Activated effector memory CD4-positive, alpha-beta T cell treated with Interleukin-2 at 50 U/mL for 16 hours (primary cell): ENCODE measurements at places on chromosomes 12 and 14.

DNA sequence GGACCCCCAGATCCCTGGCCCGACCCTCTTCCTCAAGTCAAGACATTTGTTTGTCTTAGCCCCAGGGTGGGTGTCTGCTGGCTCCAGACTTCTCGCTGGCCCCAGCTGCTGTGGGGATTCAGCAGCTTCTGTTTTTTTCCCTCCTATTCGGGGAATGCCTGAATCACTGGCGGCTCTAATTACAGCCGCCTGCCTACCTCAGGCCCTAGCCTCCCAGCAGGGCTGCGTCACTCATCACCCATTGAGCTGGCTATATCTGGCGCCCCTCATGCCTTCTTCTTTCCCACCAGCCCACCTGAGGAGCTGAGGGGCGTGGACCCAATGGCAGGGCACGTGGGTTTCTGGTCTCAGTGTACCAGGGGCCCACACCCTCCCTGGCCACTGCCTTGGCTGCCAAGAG, 10.1 kb downstream of the KRT80 start:
- no peak for DNase-seq

DNA sequence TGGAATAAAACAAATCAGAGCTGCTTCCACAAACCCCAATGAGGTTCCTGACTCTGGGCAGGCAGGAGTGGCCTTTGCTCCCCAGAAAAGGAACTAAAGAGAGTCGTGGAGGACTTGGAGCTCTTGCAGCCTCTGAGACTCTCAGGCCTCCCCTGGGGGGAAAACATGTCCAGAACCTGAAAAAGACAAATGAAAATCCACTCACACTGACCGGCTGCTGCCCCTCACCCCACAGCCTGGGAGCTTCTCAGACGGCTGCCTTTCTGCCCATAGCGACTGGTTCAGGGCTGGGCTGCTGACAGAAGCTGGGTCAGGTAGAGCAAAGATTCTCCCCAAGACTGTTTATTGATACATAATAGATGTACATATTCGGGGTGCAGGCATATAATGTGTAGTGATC, 356.0 kb downstream of the ADGRD1 start:
- DNase-seq: no peak

- DNase-seq: no peak
Observed at GRCh38 chr12:32437095-32437515, 37.7 kb downstream of the FGD4 start.

DNA sequence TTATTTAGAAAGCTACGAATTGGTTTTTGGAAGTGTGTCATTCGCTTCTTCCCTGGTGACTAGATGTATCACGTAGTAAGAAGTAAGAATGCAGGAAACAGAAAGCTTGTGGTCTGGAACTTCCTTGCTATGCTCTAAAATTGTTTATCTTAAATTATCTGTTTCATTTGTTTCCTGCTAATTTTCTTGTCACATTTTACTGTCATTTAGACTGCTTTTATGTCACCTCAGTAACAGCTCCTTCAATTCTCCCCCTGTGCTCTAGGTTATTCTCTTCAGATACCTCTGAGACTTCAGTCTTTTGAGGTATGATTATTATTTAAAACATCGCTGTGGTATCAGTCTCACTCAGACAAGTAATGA, 699 bp upstream of the CD69 start:
- no peak for DNase-seq

- DNase-seq: peak; percentile 28
Observed at GRCh38 chr12:49358483-49359141, 8.7 kb upstream of the SPATS2 start.

- DNase-seq: no peak
Observed at GRCh38 chr12:6753772-6754356, 923 bp upstream of the MLF2 start.

DNA sequence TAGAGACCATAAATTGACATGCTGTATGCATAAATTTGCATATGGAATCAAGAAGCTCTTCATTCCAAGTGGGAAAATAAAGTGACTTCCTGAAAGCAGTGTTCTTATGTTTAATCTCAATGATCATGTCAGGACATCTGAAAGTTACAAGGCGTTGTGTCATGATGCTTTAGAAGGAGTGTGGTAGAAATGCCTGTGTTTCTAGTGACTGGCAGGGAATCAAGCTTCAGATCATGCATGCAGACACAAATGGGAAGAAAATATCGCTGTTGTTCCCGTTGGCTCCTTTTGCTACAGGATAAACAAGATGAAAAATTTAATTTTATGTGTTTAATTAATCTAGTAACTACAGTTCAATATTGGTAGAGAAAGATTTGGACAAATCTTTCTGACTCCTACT, 298.1 kb upstream of the SYT1 start:
- DNase-seq: no peak
